ENCODE measurements at places on chromosomes 4 and X. TPM values are rescaled to one million over a fixed set of nuclear protein-coding genes. Genes with fewer than 3 reads are reported as not detected.

DNA sequence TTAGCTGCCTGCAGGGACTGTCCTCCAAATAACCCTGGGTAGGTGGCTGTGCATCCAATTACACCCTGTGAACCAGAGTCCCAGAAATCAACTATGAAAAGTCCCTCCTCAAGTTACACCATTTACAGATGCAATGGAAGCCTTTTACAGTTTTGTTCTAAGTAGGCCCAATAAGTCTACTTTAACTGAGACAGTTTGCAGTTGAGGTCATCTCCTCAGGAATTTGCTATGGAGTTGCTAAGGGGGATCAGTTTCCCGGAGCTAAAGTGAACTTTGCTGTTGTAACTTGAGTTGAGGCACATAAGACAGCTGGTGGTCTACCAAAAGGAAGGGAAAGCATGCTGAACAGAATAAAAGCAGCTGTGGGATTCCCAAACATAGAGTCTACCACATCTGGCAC is 121.6 kb upstream of the STK26 start:
- no peak for DNase-seq

- DNase-seq, result no peak
Measured at GRCh38 chr4:176875446-176875930, 82.8 kb upstream of the VEGFC start.

Gene UBL4A
- polyA plus RNA-seq, result 25.6 TPM

GRCh38 chr4:84582988-84583875 is at the start of gene CDS1:
Gene CDS1, plus strand, starts transcription at chr4:84583127. Its CDS starts 275 bp downstream, at chr4:84583402.
- no peak for DNase-seq

GRCh38 chrX:135328421-135329005 is 19.2 kb downstream of the ETDC start:
- no peak for DNase-seq

- no peak for DNase-seq
Measured at GRCh38 chr4:1315306-1315705, 25.6 kb downstream of the MAEA start.

DNA sequence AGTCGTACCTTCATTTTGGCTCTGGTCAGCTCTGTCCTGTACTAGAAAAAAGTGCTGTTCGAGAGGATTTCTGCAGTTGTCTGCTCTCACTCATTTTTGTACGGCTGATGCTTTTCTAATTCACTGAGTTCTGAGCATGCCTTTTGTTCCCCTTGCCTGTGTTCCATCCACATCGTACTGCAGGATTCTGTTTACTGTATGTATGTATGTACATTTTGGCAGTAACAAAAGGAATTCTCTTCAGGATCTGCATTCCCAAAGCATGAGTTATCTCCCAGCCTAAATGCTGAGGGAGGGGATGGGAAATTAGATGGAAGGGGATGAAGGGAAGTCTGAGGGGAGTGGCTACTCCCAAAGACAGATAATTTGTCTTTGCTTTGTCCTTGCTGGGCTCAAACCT is 87.6 kb downstream of the GBA3 start:
- DNase-seq, result no peak

Gene COL4A6
- 15.6 TPM for polyA plus RNA-seq

Gene MRFAP1
- 485 TPM for polyA plus RNA-seq

DNA sequence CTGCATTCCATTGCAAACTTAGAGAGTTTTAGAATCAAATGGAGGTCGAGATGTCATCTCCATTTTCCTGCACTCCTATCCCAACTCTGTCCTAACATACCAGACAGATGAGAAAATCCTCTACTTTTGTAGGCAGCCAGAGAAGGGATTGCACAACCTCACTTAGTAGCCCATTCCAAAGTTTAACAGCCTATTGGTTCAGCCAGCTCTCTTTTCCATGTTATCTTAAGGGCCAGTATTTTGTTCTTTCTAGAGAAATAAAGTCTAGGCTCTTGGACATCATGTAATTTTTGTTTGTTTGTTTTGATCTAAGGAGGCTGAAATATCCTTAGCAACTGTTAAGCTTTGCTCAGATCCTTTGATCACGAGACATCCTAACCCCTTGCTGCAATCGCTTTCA is 173.0 kb downstream of the COX18 start:
- no peak for DNase-seq

Gene CWH43
- 5.5 TPM for polyA plus RNA-seq

GRCh38 chrX:120244395-120244734 is 6.2 kb upstream of the ZBTB33 start:
- no peak for DNase-seq

Gene RAI2
- 11.5 TPM for polyA plus RNA-seq

GRCh38 chrX:114924856-114925255 is 92.6 kb downstream of the IL13RA2 start:
- no peak for DNase-seq

Measured in right renal cortex interstitium (tissue), 3 donors.